CD4-positive, alpha-beta T cell treated with Interleukin-4 for 1 hour (primary cell): ENCODE measurements at places on chromosomes 12 and 14.

GRCh38 chr12:6751767-6752166 is 1.2 kb downstream of the MLF2 start:
- no peak for DNase-seq

GRCh38 chr12:115872212-115872611 is 405.3 kb downstream of the MED13L start:
- DNase-seq = no peak

DNA sequence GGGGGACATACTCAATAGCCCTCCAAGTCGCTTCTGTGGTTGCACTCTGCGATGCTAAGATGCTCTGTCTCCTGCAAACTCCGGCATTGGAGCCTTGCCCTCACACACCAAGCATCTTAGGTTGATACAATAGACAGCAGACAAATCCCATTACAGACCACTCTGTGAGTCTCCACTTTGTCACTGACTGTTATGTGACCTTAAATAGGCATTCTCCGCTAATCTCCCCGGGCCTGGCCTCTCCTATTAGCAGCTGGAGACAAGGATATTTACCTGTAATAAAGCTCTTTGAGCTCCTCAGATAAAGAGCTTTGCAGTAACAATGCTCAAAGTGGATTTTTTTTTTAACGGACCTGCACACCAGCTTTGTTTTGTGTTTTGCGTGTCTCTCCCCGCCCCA is 479.7 kb upstream of the TBX3 start:
- no peak for DNase-seq

GRCh38 chr12:110971189-110971920 is 51.0 kb upstream of the MYL2 start:
- DNase-seq = no peak

- DNase-seq = no peak
These were observed 121.2 kb upstream of the LRIG3 start for GRCh38 chr12:59041241-59042121.

- DNase-seq = no peak
These were observed 28.6 kb downstream of the AACS start for GRCh38 chr12:125093681-125094330.

GRCh38 chr14:20794644-20795369 is 7.8 kb downstream of the RNASE1 start:
- no peak for DNase-seq

GRCh38 chr14:91228112-91229004 is 16.1 kb downstream of the GPR68 start:
- peak; percentile 82 for DNase-seq

DNA sequence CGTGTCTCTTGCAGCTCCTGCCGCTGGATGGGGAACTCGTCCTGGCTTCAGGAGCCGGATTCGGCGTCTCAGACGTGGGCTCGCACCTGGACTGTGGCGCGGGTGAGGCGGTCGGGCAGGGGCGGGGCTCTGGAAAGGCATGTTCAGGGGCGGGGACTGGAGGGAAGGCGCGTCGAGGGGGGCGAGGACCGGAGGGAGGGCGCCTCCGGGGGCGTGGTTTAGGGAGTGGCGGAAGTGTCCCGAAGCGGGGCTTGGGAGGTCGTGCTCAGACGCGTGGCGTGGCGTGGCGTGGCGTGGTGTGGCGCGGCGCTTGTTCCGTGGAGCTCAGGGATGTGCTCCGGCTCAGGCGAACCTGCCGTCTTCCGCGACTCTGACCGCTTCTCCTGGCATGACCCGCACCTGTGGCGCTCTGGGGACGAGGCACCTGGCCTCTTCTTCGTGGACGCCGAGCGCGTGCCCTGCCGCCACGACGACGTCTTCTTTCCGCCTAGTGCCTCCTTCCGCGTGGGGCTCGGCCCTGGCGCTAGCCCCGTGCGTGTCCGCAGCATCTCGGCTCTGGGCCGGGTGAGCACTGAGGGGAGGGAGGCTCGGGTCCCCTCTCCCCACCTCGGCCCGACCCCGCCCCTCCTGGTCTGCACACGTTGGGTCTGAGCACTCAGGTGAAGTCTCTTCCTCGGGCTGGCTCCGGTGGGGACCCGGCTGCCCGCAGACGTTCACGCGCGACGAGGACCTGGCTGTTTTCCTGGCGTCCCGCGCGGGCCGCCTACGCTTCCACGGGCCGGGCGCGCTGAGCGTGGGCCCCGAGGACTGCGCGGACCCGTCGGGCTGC is 6.2 kb downstream of the AMN start:
- peak; percentile 85 for DNase-seq

DNA sequence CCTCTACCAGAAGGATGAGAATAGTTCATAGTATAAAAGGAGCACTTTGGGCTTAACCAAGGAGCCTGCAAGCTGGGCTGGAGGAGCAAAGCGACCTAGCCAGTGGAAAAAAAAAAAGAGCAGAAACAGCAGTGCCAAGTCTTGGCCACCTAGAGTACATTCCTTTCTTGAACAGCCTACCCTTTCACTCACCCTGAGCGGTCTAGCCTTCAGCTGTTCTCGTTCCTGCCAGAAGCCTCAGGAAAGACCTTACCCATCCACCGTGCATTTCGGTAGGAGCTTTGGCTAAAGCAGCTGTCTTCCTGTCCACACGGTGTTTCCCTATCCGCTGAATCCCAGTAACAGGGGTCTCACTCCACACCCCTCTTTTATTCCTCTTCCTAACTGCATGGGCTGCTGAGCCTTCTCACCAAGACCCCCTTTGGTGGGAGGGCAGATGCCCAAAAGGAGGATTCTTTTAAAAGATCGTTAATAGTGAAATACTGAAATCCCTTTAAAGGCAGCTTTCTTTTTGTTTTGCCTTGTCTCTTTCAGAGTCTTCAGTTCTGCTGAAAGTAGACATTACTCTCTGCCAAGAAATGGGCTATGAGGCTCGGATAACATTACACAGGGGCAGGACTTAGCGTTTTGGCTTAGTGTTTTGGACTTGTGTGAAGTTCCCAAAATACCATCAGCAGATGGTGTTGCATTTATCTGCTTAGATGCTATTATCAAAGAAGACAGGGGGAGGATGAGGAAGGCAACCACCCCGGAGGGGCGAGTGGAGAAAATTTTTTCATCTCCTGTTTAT is 88.5 kb upstream of the METAP2 start:
- DNase-seq = no peak

- DNase-seq = no peak
These were observed 117.2 kb upstream of the FLRT2 start for GRCh38 chr14:85412756-85413155.

DNA sequence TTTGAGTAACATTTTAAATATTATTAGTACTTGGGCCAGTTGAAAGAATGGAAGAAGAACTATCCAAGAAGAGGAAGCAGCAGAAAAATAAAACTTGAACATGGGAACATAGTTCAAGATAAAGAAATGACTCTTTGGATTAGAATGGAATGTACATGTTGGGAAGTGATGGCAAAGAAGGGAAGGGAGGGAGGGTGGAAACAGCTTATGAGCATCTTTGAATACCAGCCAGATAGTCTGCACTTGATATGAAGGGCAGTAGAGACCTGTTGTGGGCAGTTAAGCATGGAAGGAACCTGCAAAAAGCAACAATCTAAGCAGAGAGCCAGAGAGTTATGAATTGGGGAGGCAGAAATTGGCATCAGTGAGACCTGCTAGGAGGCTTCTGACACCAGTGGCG is 10.0 kb upstream of the IL22 start:
- DNase-seq = no peak

DNA sequence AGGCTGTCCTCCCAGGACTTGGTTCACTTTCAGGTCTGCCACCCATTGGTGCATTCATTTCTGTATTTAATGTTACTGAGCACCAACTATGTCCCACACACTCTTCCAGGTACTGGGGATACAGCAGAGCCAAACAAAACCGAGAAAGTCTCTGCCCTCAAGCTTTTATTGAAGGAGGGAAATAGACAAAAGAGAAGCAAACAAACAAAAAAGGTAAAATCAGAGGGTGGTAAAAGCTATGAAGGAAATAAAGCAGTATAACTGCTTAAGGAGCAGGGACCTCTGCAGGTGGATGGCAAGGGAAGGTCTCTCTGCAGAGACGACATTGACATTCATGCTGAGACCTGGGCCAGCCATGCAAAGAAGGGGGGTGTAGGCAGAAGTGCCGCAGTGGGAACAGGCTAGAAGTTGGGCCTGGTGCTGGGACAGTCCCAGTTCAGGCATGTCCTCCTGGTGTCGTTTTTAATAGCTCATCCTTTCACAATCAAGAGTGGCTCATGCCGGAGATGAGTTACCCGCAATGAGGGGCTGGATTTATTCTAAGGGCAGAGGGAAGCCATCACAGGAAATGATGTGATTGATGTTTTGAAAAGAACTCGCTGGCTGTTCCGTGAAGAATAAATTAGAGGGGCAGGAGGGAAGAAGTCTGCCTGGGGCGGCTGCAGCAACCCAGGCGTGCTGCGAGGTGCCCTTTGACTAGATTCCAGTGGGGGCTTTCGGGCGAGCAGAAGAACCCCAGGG is 72.8 kb downstream of the IRF2BPL start:
- DNase-seq = peak; percentile 78

DNA sequence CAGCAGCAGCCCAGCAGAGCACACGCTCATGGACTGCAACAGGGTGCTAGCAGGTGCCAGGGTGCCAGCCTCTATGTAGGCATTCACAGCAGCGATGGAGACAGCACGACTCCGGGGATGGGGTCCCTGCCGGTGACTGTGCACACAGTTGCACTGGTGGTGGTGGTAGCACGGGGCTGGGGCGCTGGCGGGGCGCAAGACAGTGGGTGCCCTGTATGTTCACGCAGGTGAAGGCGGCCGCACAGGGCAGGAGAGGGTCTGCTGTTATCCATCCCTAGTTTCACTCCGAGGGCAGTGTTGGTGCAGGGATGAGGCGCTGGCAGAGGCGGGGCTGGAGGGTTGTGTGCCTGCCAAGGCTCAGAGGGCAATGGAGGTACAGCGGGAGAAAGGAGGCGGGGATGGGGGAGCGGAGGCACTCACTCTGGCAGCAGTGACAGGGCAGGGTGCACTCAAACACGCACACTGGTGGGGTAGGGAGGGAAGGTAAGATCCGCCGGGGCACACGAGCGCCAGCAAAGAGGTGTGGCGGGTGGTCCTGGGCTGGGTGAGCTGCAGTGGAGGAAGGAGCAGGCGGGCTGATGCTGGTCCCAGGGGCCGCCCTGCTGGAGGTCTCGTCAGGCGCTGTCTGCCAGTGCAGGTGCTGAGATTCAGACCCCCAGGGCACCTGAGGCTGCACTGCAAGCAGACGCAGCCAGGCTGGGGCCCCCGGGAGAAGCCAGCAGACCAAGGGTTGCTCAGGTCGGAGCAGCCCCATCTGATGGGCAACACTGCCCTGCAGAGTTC is 76.7 kb downstream of the GALC start:
- no peak for DNase-seq

- DNase-seq = no peak
These were observed 19.4 kb downstream of the PLCZ1 start for GRCh38 chr12:18718462-18718861.
